Dermis microvascular lymphatic vessel endothelial cell (primary cell): ENCODE measurements at places on chromosomes 1 and 21. TPM values are rescaled to one million over a fixed set of nuclear protein-coding genes. Genes with fewer than 3 reads are reported as not detected.

DNA sequence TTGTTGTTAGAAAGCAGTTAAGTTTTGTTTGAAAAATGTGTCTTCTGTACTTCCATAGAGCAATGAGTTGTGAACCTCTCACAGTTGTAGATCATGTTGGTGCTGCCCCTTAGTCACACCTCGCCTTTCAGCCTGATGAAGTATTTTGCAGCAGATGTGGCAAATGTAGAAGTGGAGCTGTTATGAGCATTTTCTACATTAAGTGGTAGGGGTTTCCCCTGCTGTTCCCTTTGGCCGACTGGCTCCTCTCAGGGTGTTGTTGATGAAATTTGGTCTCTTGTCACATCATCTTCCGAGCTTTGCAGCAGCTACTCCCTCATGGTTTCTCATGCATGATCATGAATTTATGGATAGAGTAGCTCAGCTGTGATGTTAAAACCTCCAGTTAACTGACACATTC is 33.6 kb upstream of the DENND1B start:
- DNase-seq, result no peak

- DNase-seq, result no peak
These were observed 223.3 kb upstream of the ZRANB2 start for GRCh38 chr1:71304125-71304524.

- no peak for DNase-seq
These were observed 70.0 kb upstream of the PAX7 start for GRCh38 chr1:18560692-18561091.

- DNase-seq, result no peak
These were observed 100.0 kb upstream of the SLC44A3 start for GRCh38 chr1:94719926-94720793.

DNA sequence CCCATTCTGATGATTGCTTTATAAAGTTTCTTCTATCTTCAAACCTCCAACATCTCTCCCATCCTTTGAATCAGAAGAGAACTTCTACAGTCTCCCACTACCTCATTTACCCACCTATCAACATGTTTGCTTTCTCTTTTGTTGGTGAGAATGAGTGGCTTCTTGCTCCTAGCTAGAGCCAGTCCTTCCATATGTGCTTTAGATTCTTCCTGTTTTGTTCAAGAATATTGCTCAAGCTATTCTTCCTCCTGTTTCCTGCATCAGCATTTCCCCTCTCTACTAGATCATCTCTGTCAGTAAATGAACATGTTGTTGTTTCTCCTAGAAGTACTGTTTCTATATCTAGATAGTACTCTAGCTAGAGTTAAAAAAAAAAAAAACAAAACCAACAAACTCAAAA is 6.3 kb downstream of the ATF6 start:
- no peak for DNase-seq

- DNase-seq, result peak; percentile 71
These were observed 12.6 kb upstream of the RCSD1 start for GRCh38 chr1:167617153-167618147.

- no peak for DNase-seq
These were observed 41.3 kb downstream of the FHAD1 start for GRCh38 chr1:15288173-15288926.

The SLC45A3 gene
- total RNA-seq, result 14.8 and 53.0 TPM in 2 replicates

DNA sequence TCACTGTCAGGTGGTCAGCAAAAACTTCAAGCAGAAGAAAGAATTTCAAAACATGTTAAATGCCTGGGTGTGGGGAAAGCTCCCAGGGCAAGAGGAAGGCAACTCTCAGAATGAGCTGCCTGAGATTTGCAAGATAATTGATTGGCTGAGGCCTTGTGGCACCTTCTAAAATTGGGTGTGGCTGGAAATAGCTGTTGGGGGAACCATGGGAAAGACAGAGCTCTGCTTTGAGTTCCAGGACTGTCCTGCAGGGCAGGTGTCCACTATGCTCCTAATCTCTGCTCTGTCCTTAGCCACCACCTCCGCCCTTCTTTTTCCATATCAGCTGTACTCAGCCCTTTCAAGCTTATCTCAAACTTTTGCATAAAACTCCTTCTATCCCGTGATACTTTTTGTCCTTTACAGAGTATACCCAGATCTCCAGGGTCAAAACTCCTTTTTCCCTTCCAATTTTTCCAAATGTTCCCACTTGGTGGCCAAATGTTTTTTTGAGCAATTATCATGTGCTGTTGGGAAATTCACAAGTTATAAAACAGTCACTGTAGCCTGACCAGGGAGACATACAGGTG is 23.8 kb upstream of the PPP2R5A start:
- no peak for DNase-seq

- DNase-seq, result no peak
These were observed 10.5 kb upstream of the OLIG1 start for GRCh38 chr21:33059380-33059841.

The FAM177B gene
- not detected in 2 replicates for total RNA-seq

The LCE2B gene
- not detected in 2 replicates for total RNA-seq

DNA sequence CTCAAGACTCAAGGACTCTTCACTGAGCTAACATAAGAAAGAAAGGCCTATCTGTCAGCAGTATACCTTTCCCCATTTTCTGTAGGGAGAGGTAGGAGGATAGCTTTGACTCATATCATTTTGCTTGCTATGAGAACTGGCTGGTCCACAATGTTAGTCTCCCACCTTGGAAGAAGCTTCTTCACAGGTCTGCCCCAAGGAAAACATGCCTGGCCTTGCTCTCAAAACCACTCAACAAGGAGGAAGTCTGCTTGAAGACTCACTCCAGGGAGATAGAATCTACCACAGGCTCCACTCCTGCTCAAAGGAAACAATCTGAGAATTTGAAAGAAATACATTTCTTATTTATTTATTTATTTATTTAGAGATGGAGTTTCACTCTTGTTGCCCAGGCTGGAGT is 29.5 kb upstream of the LAMC1 start:
- no peak for DNase-seq

The CELA2B gene
- not detected in 2 replicates for total RNA-seq

GRCh38 chr1:204338997-204339396 is 20.7 kb downstream of the PLEKHA6 start:
- DNase-seq, result no peak

- DNase-seq, result no peak
These were observed 33.1 kb downstream of the NPHP4 start for GRCh38 chr1:5959087-5959486.

The C1orf141 gene
- not detected in 2 replicates for total RNA-seq

DNA sequence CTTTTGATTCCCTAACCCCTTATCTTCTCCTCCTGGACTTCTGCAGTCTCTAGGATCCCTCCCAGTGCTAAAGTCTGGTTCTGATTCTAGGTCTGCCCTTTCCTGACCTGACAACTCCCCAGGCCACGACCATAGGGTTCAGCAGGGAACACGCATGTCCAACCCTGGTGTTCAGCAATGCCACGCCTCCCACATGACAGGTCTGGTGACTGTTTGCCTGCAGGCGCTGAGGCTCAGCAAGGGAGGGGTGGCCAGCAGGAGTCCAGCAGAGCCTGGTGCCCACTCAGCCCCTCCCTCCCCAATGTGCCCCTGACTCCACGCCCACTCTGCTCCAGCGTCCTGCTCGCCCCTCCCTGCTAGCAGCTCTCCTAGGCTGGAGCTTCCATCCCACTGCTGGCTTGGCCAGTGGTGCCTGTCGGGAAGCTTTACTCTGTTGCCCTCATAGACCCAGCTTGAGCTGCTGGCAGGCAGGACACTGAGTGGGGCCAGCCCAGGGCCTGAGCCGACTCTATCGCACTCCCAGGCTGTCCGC is 17.3 kb downstream of the SLC9A1 start:
- DNase-seq, result no peak

The HENMT1 gene
- 0.90 and 2.4 TPM in 2 replicates for total RNA-seq

The APP gene
- 603 and 1,215 TPM in 2 replicates for total RNA-seq

The TEX38 gene
- total RNA-seq, result not detected in 2 replicates

The S100A16 gene
- 429 and 594 TPM in 2 replicates for total RNA-seq

DNA sequence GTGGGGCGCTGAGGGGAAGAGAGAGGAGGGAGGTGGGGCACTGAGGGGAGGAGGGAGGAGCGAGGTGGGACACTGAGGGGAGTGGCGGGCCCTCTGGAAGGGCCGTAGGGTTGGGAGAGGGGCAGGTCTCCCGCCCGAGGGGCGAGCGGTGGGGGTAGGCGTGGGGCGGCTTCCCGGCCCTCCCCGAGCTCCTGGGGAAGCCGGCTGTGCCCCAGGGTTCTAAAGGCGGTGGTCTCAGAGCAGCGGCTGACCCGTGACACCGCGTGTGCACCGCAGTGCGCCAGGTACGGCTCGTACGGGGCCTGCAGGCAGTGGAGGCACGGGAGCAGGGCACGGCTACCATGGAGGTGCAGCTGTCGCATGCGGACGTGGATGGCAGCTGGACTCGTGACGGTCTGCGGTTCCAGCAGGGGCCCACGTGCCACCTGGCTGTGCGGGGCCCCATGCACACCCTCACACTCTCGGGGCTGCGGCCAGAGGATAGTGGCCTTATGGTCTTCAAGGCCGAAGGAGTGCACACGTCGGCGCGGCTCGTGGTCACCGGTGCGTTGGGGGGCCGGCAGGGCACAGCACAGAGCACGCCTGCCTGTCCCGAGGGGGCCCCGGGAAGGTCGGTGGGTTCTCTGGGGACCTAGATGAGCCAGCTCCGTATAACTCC is 68.5 kb downstream of the OBSCN start:
- DNase-seq, result no peak

DNA sequence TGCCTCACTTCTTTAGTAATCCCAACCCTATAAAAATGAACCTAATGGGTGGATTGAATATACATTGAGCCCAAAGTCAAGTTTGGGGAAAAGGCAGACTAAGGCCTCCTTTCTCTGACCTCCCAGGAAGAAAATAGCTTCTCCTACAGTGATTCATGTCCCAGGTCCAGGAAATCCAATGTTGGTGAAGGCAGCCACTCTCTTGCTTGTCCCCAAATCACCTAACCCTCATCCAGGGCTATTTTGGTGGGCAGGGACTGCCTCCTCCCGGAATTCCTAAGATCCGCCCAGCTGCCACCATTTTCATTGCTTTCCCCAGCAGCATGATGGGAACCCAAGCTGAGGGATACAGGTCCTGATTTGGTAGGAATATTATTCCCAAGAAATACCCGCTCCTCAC is 8.4 kb downstream of the MYOG start:
- DNase-seq, result no peak

The CD1B gene
- not detected in 2 replicates for total RNA-seq

DNA sequence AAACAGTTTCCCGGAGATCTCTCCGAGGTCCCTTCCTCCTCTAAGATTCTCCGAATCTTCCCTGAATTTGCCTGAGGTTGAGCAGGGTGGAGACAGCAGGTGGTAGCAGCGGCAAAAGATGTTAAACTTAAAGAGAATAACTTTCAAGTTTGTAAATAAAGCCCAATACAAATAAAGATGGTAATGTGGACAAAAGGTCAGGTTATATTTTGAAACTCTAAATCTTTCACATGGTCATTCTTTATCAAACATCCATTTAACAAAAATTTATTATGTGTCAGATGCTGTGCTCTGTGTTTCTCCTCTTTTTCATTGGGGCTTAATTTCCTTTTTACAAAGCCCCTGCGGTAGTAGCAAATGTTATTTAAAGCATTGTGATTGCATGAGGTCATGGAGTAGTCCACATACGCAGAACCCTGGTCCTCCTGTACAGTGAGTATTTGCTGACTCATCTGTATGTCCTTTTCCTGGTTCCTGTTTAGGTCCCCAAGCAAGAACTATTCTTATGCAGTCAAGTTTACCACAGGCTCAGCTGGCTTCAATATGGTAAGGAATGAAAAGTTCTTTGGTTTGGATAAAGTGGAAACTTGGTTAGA is 119.2 kb downstream of the ITSN1 start:
- peak; percentile 97 for DNase-seq

DNA sequence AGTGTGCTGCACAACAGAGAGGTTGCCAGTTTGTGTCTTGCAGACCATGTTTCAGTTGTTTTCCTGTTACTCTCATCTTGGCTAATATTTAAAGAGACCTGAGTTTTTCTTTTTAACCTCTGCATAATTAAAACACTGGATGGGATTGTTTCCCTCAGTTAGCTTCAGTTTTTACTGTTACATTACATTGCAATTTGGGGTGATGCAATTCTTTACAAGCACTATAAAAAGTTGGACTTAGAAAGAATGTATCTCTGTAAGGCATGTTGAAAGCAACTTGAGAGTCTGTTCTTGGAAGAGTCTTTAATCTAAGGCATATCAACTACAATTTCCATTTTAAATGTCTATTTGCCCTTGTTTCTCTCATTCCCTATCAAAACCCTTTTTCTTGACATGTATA is 99.1 kb downstream of the DNM3 start:
- DNase-seq, result no peak

The TRIM45 gene
- total RNA-seq, result 0.90 and 2.1 TPM in 2 replicates

DNA sequence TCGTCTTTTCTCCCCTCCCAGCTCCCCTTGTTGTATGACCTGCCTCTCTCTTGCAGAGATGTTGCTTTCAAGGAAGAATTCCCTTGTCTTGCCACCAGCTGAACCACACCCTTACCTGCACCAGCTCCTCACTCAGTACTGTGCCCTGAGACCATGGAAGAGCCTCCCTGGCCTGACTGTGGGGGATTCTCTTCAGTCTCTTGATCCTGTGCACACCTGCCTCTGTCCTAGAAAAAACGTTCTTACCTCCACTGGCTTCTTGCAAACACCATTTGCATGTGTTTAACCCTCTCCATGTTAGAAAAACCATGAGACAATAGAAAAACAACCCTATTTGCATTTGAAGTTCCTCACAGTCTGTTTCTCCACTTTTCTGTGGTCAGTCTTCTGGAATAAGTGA is 43.3 kb upstream of the FCRL4 start:
- DNase-seq, result no peak

The MR1 gene
- total RNA-seq, result 1.5 and 1.9 TPM in 2 replicates

DNA sequence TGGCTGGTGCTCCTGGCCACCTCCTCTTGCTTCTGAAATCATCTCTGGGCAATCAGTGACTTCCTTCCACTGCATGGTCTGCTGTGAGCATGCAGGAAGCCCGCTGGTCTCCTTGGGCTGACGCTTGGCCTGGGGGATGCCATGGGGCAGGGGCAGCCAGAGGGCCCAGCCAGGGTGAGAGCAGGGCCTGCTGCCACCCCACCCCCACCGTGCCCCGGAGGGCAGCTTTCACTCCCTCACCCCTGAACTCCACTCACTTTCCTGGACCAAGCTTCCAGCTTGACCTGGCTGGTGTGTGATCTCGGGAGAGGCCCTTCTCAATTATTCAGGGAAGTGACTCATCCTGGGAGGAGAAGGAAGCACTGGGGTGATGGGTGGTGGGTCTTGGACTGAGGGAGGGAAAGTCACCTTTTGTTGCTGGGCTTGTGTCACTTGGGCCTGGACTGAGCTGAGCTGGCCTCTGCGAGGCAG is 270.2 kb upstream of the CSF3R start:
- DNase-seq, result peak; percentile 12

GRCh38 chr1:151485685-151486255 is 25.4 kb upstream of the CGN start:
- no peak for DNase-seq

DNA sequence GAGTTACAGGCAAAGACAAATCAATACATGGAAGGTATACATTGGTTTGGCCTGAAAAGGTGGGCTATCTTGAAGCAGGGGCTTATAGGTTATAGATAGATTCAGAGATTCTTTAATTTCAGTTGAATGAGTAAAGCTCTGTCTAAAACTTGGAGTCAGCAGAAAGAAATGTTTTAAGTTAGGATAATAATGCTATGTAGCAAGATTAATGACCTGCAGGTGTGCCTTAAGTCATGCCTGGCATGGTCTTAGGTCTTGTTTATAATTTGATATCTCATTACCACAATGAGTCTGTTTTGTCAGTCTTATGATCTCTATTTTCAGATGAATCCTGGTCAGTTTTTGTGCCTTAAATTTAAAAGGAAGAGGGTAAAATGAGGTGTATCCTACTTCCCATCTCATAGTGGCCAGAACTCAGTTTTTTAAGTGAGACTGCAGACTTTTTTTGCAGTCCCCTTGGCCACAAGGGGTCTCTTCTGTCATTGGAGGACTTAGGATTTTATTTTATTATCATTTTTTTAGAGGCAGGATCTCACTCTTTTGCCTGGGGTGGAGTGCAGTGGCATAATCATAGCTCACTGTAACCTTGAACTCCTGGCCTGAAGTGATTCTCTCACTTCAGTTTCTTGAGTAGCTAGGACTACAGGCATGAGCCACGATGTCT is 21.3 kb upstream of the PGBD2 start:
- no peak for DNase-seq
